ENCODE measurements at places on chromosomes 5 and 9. TPM values are rescaled to one million over a fixed set of nuclear protein-coding genes. Genes with fewer than 3 reads are reported as not detected.

Gene PCAT7
- total RNA-seq: 0.87 TPM

Gene NME5
- total RNA-seq: not detected

Gene RNF208
- total RNA-seq: 5.2 TPM

Gene LCN15
- total RNA-seq: not detected

Gene TAL2
- total RNA-seq: not detected

Gene MUSK
- not detected for total RNA-seq

Gene DMRTA1
- total RNA-seq: 0.08 TPM

Gene ASTN2
- 2.0 TPM for total RNA-seq

Gene FABP6
- 2.5 TPM for total RNA-seq

GRCh38 chr5:9834871-9835770 is 205.0 kb upstream of the TAS2R1 start:
- no peak for DNase-seq

DNA sequence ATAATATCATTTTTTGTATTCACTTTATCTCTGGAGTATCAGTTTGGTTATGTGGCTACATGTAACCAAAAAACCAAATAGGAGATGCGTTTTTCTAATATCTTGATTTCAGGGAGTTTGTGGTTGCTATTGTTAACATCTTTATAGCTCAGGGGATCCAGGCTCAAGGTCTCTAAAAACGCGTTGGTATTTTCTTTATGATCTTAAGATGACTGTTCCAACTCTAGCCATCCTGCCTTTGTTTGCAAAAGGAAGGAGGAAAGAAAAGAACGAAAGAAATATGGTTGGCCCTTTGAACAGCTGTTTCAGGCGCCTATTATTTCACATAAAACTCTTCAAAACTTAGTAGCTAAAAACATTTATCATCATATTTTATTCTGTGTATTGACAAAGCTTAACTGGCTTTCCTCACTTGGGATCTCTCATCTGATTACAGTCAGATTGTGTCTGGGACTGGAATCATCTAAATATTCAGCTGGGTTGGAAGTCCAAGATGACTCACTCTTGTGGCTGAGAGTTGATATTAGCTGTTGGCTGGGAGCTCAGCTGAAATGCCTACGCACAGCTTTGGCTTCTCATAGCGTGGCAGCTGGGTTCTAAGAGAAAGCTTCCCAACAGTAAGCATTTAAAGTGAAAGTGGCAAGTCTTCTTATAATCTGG is 60.1 kb downstream of the FAM174A start:
- no peak for DNase-seq

DNA sequence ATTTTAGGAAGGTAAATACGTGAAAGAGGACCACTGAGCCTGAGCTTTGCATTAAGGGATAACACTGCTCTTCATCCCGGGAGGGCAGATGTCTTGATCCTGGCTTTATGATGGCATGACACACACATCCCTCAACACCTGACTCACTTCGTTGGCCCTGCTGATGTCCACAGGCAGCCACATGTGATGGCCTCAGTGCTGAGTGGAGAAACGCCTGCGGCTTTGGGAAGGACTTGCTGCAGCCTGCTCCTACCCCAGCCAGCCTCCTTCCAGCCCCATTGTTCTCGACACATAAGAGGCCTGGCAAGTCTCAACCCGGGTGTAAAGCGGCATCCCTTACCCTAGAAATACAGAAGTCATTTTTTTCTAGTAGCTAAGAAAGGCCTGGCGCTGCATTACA is 169.0 kb downstream of the SYK start:
- DNase-seq: no peak

GRCh38 chr5:68780299-68780955 is 313.4 kb upstream of the SLC30A5 start:
- DNase-seq: no peak

DNA sequence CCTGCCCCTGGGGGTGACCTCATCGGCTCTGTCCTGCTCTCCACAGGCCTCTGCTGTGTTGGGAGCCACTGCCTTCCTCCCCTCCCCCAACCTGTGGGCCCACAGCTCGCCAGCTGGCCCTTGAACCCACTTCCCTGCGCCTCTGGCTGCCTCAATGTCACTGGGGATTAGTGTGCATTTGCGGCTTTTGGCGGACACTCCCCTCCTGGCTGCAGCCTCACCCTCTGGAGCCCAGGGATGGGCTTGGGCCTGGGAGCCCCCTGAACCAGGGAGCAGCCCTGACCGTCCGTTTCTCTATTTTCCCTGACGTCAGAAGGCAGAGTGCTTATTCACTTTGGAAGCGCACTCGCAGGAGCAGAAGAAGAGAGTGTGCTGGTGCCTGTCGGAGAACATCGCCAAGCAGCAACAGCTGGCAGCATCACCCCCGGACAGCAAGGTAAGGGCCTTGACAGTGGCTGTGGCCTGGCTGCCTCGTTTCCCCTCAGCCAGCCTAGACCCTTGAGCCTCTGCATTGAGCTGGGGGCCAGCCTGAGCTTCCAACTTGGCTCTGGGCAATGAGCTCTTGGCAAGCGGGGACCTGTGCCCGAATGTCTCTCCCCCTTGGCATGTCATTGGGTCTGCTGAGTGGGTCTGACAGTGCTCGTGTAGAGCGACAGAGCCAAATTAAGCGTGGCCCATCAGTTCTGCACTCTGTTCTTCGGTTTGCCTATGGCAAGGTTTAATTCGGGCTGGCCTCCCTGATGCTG is 73.1 kb downstream of the RGS3 start:
- no peak for DNase-seq

- no peak for DNase-seq
Measured at GRCh38 chr5:111461255-111461671, 51.1 kb downstream of the STARD4 start.

DNA sequence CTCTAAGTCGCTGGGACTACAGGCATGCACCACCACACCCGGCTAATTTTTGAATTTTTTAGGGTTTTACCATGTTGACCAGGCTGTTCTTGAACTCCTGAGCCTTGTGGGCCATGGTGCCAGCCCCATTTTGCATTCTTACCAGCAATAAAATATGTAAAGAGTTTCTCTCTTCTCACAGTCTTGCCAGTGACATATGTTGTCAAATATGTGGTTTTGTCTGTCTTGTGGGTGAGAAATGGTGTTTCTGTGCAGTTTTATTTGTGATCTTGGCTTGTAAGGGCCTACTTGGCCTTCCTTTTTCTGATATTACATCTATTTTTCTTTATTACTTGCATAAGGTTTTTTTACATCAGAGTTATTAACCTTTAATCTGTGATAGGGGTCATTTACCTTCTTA is 47.1 kb downstream of the SPIN1 start:
- no peak for DNase-seq

DNA sequence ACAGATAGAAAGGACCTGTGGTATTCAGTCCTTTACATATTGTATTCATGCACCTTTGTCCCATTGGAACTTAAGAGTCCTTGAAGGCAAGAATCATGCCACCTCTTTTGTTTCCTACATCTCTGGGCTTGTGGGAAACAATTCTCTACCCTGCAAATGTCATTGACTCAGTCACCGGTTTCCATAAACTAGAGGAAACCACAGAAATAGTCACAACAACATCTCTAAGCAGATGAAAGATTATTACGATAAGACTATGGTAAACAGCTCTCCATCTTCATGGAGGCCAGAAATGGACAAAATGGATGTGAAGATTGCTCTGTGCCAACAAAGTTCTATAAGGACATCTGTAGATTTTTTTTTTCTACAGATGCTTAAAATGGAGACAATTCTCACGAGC is 165.5 kb downstream of the PIK3R1 start:
- no peak for DNase-seq

DNA sequence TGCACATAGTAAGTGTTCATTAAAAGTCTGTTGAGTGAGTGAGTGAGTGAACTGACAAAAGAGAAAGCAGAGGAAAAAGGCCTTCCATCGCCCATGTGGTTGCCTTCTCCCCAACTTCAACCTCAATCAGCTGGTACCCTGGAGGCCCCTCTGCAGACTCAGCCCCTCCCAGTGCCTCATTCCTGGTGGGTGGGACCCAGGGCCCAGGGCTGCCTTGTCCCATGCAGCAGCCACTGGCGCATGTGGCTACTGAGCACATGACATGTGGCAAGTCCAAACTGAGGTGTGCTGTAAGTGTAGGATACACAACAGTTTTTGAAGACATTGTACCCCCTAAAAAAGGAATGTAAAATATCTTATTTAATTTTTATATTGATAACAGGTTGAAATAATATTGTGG is 29.6 kb downstream of the NDUFA8 start:
- DNase-seq: peak; percentile 48

- DNase-seq: no peak
Measured at GRCh38 chr5:51968756-51969155, 585.5 kb downstream of the ISL1 start.

GRCh38 chr5:105544300-105544699 is 1981.7 kb upstream of the NUDT12 start:
- DNase-seq: no peak

GRCh38 chr9:37508834-37509206 is 23.1 kb downstream of the POLR1E start:
- no peak for DNase-seq

DNA sequence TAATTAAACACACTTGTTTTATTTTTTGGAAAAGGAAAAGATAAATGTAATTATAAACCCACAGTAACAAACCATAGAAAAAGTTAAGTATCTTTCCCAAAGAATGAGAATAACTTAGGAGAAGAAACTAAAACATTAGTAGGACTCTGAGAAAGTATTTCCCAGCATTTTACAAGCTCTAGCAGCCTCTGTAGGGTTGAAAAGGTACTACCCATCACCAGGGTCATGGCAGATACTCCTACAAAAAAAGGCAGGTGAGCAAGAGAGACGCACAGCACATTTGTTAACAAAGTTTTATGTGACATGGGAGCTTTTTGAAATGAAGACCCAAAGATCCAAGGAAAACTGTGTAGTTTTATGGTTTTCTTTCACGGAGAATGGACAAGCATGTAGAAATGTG is 77.7 kb upstream of the FAM169A start:
- DNase-seq: no peak

DNA sequence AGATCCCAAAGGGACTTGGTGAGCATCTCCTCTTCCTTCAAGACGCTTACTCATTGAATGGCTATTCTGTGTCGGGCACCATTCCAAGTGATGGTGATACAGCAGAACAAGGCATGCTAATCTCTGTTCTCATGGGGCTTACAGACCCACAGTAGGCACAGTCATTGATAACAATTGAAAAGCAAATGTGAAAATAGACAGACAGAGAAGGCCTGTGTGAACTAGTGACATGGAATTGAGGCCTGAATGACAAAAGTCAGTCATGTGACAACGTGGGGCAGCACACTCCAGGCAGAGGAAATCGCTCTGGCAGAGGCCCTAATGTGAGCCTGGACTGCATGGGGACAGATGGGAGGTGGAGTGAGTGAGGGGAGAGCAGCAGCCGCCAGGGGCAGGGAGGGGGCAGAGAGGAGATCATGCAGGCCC is 70.7 kb upstream of the CPLX2 start:
- DNase-seq: no peak

GRCh38 chr9:135391759-135392158 is 87.8 kb upstream of the PPP1R26 start:
- DNase-seq: no peak

- DNase-seq: peak; percentile 57
Measured at GRCh38 chr9:134571326-134571931, 70.2 kb upstream of the COL5A1 start.

DNA sequence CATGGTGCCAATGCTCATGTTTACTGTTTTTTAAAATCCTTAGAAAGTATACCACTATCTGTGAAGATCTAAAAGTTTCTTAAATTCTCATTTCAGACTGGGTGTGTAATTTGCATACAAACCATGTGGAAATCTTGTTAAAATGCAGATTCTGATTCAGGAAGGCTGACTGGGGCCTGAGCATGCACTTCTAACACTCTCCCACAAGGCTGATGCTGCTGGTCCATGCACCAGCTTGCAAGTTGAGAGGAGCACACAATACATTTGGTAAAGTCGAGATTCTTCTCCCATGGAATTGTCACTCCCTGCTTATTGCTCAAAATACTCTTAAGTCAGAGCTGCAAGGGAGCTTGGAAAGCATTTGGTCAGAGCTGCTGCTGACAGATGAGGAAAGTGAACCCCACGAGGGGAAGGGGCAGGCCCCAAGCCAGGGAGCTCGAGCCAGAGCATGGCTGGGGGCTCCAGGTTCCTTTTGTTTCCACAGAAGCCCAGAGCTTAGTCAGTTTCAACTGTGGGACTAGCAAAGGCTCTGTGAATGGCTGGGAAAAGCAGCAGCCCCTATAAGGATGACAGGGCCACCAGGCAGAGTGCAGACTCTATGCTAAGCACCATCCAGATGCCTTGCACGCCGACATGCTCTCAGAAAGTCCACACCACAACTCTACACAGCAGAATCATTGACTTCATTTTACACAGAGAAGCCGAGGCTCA is 93.5 kb upstream of the HAND1 start:
- DNase-seq: no peak

DNA sequence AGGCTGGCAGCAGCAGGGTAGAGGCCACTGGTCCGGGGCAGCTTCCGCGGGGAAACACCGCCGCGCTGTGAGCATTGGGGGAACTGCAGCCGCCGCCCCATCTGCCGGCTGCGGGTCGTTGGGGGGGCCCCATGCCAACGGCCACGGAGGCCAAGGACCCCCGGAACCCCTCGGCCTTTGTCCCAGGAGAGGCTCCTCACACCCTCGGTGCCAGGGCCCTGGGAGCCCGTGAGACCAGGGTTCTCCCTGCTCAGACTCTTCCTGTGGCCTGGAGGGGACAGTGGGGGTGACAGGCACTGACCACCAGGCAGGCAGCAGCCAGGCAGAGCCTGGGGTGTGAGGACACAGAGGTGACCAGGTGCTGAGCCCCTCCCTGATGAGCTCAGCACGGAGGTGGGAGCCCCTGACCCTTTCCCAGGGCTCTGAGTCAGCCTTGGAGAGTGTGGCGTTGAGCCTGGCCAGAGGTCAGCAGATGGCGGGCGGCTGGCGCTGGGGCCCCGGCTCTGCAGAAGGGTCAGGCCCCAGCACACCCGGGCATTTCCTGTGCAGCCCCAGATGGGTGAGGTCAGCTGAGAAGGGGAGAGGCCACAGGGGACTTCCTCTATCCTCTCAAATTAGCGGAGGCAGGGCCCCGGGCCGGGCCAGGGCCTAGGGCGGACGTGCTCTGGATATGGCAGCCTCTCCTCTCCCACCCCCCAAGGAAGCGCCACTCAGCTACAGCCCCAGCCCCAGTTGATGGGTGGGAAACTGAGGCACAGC is 17.9 kb upstream of the EGFL7 start:
- no peak for DNase-seq

GRCh38 chr9:95808011-95808410 is 67.5 kb upstream of the ERCC6L2 start:
- DNase-seq: no peak

- peak; percentile 69 for DNase-seq
Measured at GRCh38 chr9:114281473-114282103, 41.3 kb upstream of the ORM1 start.

- no peak for DNase-seq
Measured at GRCh38 chr5:173729079-173729765, 112.8 kb upstream of the BOD1 start.
